ENCODE measurements at places on chromosomes 1 and 21.

DNA sequence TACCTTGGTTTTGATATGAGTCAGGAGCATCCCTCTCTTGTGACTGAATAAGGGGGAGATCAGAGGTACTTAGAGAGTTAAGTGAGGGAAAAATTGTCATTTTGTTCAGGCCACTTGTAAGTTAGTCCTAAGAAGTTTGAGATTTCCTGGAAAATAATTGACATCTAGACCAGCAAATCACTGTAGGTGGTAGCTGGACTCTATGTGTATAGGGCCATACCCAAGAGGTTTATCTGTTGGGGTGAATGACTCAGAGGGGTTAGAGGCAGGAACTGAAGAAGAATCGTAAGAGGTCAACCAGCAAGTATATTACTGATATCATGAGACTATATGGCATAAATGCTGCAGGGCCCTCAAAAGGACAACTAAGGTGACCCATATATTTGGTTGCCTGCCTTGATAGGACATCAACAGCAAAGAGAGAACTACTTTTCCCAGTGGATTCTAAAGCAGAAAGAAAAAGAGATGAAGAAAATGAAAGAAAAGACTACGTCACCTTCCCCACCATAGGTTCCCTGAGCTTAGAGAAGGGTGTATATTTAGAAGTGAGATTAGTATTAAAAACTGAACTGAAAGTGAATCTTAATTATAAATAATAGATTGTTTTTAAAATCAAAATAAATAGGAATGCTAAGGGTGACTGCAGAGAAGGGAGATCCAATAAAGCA, 8.0 kb upstream of the RNPC3 start:
- peak; percentile 21 for DNase-seq

GRCh38 chr1:58989845-58990244, 206.0 kb upstream of the JUN start:
- DNase-seq: no peak

- DNase-seq: no peak
Observed at GRCh38 chr1:41512701-41513382, 28.4 kb upstream of the EDN2 start.

DNA sequence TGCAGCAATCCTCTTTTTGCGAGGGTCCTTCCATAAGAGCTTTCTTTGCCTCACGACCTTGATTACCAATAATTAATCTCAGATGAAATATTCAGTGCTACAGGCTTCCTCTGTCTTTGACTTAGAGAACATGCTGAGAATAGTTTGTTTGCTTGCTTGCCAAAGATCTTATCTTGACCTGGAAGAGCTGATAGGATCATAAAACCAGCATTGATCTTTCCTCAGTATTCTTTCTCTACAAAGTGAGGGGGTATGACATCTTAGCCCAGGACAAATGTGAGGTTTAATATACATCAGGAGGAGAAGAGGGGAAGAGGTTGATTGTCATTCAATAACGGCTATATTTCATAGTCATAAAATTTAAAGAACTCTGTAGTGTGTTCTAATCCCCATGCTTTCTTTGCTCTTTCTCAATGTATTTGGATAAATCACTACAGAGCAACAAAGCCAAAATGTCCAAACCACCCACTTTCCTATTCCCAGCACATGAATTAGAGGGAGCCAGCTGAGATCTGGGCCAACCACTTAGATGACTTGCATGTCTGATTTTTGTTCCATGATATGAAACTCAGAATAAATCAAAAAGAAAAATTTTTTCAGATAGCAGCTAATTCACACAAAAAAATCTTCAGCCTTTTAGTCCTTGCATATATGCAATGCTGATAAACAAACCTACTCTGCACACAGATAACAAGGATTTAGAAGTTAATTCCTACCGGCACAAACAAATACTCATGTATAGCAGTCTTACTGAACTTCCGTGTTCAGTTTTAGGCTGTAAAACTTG, 50.5 kb upstream of the IPO9 start:
- DNase-seq: no peak

GRCh38 chr1:37358992-37359391, 115.4 kb upstream of the ZC3H12A start:
- DNase-seq: no peak

DNA sequence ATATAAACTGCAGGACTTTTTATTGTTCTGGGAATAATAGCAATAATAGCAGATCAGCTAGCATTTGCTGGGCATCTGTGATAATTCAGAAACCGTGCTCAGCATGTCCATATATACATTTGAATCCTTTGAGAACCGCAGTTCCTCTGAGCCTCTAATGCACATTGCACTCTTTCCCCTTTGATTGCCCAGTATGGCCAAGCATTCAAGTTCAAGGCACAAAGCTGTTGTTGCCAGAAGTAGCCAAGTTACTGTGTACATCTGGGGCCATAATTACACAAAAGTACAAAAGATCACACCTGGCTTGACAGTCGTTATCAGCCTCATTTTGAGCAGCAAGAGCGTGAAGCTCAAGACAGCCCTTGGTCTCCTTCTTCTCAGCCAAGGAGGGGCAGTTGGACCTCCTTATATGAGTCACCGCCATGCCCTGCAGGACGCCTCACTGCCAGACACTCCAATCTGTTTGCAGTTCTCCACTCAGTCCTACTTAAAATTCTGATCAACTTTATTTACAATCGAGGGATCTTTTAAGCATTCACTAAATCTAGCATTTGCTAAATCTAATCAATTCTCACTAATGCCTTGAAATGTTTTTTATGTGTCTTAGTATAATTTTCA, 216.0 kb downstream of the SLC35F3 start:
- DNase-seq: no peak

- peak; percentile 65 for DNase-seq
Observed at GRCh38 chr1:76330991-76331603, 256.6 kb downstream of the ST6GALNAC3 start.

GRCh38 chr21:28485301-28486022, 507.2 kb downstream of the LTN1 start:
- DNase-seq: no peak

GRCh38 chr1:193143285-193143684, 21.5 kb downstream of the CDC73 start:
- DNase-seq: no peak

DNA sequence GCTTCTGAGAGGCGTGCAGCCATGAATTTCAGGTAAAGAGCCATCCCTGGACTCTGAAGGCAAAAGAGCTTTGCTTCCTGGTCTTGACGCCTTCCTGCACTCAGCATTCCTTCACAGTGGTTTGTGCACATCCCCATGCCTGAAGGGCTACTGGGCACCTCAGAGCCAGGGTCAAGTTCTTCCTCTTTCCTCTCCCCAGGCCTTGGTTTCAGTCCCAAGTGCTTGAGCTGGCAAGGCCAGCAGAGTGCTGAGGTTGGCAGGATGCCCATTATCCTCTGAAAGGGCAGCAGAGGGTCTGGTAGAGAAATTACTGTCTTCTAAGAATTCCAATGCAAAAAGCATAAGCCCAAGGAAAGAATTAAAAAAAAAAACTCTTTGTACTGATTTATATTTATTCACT, 1064.9 kb downstream of the TTLL7 start:
- DNase-seq: no peak

DNA sequence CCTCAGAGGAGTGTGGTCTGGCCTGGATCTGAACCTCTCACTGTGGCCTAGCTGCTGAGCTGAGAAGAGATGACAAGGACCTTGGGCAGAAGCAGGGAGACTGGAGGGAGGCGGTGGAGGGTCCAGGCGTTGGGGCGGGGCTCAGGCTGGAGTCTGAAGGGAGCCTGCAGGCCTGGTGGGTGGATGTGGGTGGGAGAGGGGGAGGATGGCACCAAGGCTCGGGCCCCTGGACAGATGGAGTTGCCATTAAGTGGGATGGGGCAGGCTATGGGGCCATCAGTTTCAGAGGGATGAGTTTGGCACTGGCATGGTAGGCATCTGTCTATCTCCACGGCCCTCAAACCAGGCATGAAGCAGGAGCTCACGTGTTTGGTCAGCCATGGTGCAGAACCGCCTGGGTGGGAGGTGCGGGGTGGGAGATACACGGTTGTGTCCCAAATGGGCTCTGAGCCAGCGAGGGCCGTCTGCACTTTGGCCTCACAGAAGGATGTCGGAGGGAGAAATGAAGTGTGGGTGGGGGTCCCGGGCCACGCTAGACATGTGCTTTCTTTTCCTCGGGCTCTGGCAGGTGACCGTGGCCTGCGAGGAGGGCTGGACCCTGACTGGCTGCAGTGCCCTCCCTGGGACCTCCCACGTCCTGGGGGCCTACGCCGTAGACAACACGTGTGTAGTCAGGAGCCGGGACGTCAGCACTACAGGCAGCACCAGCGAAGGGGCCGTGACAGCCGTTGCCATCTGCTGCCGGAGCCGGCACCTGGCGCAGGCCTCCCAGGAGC, 23.6 kb downstream of the PCSK9 start:
- no peak for DNase-seq

DNA sequence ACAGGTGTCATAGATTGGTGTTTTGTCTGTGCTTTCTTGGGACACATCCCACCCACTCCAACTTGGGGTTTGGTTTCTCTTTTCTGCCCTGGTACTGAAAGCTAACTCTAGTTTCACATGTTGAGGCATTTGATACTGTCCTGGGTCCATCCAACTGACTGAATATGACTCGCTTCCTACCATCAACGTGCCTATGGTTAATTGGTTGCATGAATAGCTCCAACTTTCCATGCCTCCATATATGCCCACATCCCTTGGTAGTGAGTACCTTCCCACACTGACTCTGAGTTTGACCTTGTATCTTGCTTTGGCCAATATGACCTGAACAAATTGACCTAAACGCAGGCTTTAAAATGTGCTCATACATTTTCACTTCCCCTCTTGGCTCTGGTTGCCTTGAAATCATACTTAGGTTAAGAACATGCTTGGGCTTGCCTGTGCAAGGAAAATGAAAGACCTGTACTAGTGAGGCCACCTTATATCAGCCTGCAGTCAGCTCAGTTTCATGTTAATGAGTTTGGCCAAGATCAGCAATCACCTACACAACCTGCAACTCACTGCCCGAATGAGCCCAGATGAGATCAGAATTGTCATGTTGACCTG, 81.0 kb upstream of the KCNK2 start:
- no peak for DNase-seq

GRCh38 chr1:240797050-240797449, 185.1 kb upstream of the GREM2 start:
- peak; percentile 8 for DNase-seq

DNA sequence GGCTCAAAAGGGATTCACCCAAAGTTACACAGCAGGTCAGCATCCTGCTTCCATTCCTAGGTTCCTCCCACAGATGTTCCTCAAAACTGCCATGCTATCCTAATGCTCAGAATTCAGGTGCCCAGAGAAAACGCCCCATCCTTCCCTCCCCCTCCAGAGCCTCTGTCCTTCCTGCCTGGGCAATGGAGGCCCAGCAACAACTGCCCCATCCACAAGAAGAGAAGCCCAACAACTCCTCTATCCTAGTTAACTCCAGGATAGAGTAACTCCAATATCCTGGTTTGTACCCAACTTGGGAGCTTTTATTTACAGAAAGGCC, 16.9 kb downstream of the COL9A2 start:
- no peak for DNase-seq

DNA sequence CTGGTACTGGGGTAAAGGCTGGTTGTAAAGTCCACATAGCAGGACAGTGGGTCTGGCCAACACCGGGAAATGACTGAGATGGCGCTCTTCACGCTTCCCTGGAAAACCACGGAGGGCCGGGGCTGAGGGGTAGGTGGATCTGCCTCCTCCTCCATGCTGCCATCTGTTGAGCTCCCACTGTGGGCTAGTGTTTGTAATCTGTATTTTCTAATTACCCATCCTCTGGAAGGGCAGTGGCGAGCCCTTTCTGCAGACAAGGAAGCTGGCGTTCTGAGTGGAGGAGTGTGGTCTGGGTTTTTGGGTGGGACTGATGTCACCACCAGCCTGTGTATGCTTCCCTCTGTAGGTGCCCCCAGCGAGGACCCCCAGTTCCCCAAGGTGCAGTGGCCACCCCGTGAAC, 34.1 kb upstream of the LHX4 start:
- DNase-seq: no peak

- DNase-seq: no peak
Observed at GRCh38 chr1:186730951-186731729, 50.9 kb upstream of the PTGS2 start.

GRCh38 chr1:202964791-202965410, 2.2 kb downstream of the CYB5R1 start:
- DNase-seq: no peak

DNA sequence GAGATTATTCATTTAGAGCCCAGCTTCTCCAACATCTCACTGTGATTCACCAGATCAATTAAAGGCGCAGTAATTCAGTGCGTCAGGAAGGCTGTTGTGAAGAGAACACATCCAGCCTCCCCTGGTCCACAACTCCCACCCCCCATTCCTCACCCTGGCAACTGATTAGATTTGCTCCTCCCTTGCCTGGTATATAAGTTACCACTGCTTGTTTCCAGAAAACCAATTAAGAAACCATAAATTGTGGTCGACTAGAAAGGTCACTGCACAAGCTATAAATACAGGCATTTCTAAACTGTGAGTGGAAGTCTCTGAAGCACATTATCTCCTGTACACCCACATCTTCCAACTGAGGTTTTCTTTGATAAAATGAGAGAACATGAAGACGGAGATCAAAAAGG, 41.9 kb downstream of the FAM163A start:
- no peak for DNase-seq

- no peak for DNase-seq
Observed at GRCh38 chr1:30081379-30082102, 641.8 kb downstream of the MATN1 start.

DNA sequence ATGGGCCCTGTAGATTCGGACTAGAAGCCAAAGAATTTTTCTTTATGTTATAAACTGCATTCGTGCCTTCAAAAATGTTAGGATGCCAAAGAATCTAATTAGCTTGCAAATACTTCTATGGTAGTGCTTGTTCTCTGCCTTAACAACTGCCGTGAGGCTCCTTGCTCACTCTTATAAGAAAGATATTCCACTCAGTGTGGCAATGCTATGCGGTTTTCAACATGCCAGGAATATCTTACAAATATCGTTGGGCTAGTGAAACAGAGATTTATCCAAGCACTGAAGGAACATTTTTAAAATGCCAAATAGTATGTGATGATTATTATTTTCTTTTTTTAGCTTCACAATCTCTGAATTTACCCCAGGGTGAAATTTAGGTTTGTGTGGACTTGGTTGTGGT, 198.2 kb downstream of the GREM2 start:
- DNase-seq: no peak

DNA sequence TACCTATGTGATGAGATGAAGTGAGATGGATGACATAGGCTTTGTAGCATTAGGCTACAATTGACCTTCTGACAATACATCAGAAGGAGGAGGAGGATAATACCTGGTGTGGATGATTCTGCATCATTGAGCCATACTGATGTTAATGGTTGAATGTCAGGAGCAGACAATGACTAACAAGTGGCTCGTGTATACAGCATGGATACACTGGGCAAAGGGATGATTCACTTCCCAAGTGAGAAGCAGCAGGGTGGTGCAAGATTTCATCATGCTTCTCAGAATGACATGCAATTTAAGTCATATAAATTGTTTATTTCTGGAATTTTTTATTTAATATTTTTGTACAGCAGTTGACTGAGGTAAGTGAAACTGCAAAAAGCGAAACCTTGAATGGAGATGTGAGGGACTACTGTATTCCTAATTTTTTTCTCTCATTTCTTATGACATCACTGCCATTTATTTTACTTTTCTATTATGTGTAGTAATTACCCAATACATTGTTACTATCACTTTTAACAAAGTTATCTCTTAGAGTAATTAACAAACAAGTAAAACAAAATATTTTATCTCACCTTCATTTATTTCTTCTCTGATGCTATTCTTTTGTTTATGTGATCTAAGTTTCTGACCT, 34.4 kb upstream of the COP1 start:
- DNase-seq: peak; percentile 39

- DNase-seq: no peak
Observed at GRCh38 chr1:29481031-29481430, 244.7 kb downstream of the PTPRU start.
